ENCODE measurements at places on chromosomes 16 and 17.

GRCh38 chr17:3766779-3767178, 34.2 kb downstream of the ITGAE start:
- no peak overlapping the region for H3K4me3 ChIP-seq
- no peak overlapping the region for H3K27ac ChIP-seq
- peaks cover 1% of the 10 kb centered on the region for H3K27me3 ChIP-seq
- H3K36me3 ChIP-seq, result no peaks in the 10 kb centered on the region
- H3K4me1 ChIP-seq, result peaks cover 79% of the 10 kb centered on the region

GRCh38 chr17:42518755-42519545, 17.1 kb upstream of the NAGLU start:
- no peak overlapping the region for H3K4me3 ChIP-seq
- H3K27me3 ChIP-seq, result no peaks in the 10 kb centered on the region
- peaks cover 14% of the 10 kb centered on the region for H3K4me1 ChIP-seq
- H3K27ac ChIP-seq, result no peak overlapping the region

GRCh38 chr16:65500007-65500406, 378.1 kb upstream of the CDH11 start:
- H3K36me3 ChIP-seq, result no peaks in the 10 kb centered on the region
- H3K27ac ChIP-seq, result no peak overlapping the region
- H3K4me3 ChIP-seq, result no peak overlapping the region
- H3K4me1 ChIP-seq, result no peaks in the 10 kb centered on the region

- DNase-seq, result no peak
- H3K4me3 ChIP-seq, result no peak overlapping the region
- no peak overlapping the region for H3K27ac ChIP-seq
- no peaks in the 10 kb centered on the region for H3K27me3 ChIP-seq
Observed at GRCh38 chr16:88446736-88447135, 6.3 kb upstream of the ZFPM1 start.

- no peaks in the 10 kb centered on the region for H3K4me1 ChIP-seq
- H3K27me3 ChIP-seq, result no peaks in the 10 kb centered on the region
- no peak overlapping the region for H3K27ac ChIP-seq
- DNase-seq, result no peak
Observed at GRCh38 chr16:7171151-7171550, 161.5 kb upstream of the RBFOX1 start.

DNA sequence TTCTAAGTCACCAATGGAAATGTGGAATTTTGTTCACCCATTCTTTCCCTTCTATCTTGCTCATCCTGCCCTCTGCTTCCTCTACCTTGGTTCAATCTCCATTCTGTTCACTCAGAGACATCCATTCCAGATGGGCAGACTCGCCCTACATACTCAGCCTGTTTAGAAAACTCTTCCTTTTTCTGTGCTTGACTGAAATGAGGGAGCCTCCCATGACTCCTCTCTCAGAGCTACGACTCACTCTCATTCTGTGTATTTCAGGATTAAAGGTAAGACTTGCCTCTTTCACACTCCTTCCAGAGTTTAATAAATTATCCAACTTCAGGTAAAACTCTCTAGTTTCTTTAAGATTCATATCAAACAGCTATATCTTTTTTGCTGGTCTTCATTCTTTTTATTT, 182.8 kb downstream of the HS3ST3A1 start:
- H3K4me3 ChIP-seq, result no peak overlapping the region
- no peaks in the 10 kb centered on the region for H3K36me3 ChIP-seq
- H3K4me1 ChIP-seq, result no peaks in the 10 kb centered on the region
- H3K27me3 ChIP-seq, result peaks cover 43% of the 10 kb centered on the region

DNA sequence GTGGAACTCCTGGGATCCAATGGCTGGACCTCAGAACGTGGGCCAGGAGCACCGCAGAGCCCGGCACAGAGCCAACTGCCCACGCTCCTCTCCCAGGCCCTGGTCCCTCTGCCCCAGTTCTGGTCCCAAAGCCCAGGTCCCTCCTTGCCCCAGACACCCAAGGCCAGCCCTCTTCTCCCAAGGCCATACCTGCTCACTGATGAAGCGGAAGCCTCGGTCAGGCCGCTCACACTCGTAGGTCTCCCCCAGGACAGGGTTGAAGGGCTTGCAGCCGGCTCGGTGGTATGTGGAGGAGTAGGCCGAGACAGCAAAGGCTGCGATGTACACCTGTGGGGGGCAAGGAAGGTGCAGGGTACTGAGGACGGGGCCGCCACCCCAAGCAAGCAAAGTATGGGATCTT, 8.5 kb downstream of the OSBPL7 start:
- H3K4me1 ChIP-seq, result peaks cover 18% of the 10 kb centered on the region
- no peaks in the 10 kb centered on the region for H3K27me3 ChIP-seq
- DNase-seq, result no peak
- no peak overlapping the region for H3K4me3 ChIP-seq

DNA sequence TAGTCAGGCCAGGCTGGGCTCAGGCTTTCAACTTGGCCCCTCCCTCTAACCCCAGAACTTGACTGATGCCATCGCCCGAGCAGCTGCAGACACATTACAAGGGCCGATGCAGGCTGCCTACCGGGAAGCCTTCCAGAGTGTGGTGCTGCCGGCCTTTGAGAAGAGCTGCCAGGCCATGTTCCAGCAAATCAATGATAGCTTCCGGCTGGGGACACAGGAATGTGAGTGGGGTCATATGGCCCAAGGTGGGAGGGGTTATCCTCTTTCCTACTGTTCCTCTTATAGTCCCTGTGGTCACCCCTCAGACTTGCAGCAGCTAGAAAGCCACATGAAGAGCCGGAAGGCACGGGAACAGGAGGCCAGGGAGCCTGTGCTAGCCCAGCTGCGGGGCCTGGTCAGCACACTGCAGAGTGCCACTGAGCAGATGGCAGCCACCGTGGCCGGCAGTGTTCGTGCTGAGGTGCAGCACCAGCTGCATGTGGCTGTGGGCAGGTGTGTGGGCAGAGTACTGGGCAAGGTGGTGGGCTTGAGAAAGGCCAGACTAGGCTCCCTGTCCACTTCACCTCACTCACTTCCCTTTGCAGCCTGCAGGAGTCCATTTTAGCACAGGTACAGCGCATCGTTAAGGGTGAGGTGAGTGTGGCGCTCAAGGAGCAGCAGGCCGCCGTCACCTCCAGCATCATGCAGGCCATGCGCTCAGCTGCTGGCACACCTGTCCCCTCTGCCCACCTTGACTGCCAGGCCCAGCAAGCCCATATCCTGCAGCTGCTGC, 2.1 kb upstream of the NRN1L start:
- no peak overlapping the region for H3K4me3 ChIP-seq
- H3K36me3 ChIP-seq, result peaks cover 88% of the 10 kb centered on the region
- H3K27ac ChIP-seq, result peak overlapping the region; percentile 41
- no peaks in the 10 kb centered on the region for H3K4me1 ChIP-seq
- no peak for DNase-seq

DNA sequence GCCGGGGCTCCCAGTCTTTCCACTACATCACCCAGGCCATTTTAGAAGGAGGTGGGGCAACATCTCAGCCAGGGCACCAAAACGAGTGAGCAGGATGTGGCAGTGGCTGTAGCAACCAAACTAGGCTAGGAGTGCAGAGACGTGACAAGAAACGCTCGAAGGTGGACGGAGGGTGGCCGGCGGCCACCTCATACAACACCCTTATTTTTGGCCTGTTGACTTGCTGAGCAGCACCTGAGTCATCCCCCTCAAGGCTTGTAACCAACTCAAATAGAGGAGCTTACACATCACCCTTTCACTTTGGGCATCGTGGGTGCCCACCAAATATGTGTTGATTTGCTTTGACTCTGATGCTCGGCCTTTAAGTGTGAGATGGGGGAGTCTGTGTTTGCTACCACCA, 23.7 kb upstream of the SOX9 start:
- no peaks in the 10 kb centered on the region for H3K27me3 ChIP-seq
- H3K27ac ChIP-seq, result no peak overlapping the region
- no peak for DNase-seq
